ENCODE measurements at places on chromosomes 2 and 18. TPM values are rescaled to one million over a fixed set of nuclear protein-coding genes. Genes with fewer than 3 reads are reported as not detected.

Gene ONECUT2
- total RNA-seq = not detected

Gene CAPN14
- total RNA-seq = 0.20 TPM

GRCh38 chr18:79586436-79587225 lies 93.0 kb upstream of the CTDP1 start:
- no peak overlapping the region for H3K27ac ChIP-seq
- no peaks in the 10 kb centered on the region for H3K36me3 ChIP-seq
- H3K4me1 ChIP-seq = no peaks in the 10 kb centered on the region
- no peak overlapping the region for H3K4me3 ChIP-seq
- no peak for DNase-seq
- peaks cover 2% of the 10 kb centered on the region for H3K27me3 ChIP-seq

DNA sequence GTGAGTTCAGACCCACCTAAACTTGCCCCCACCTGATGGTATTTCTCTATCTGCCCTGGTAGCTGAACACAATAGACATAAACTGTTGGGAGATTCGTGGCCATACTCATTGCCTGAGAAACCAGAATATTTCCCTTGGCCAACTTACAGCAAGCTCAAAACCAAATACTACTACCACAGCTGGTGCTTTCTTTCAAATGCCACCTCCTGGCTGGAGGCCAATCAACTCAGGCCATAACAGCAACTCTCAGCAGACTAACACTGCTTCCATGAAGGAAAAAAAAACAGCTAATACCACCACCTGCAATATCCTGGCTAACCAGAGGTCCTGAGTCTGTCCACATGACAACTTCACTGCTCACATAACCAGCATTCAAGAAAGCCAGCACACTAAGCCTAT lies 373.1 kb downstream of the CMPK2 start:
- H3K4me3 ChIP-seq = no peak overlapping the region
- no peak for DNase-seq
- no peaks in the 10 kb centered on the region for H3K27me3 ChIP-seq

- H3K4me3 ChIP-seq = no peak overlapping the region
- no peaks in the 10 kb centered on the region for H3K36me3 ChIP-seq
- H3K27ac ChIP-seq = no peak overlapping the region
- H3K4me1 ChIP-seq = peaks cover 8% of the 10 kb centered on the region
These were observed 17.4 kb downstream of the KIF3C start for GRCh38 chr2:25964891-25965290.

GRCh38 chr18:7890075-7890474 lies 323.0 kb downstream of the PTPRM start:
- no peaks in the 10 kb centered on the region for H3K4me1 ChIP-seq
- H3K27ac ChIP-seq = no peak overlapping the region
- no peaks in the 10 kb centered on the region for H3K27me3 ChIP-seq

DNA sequence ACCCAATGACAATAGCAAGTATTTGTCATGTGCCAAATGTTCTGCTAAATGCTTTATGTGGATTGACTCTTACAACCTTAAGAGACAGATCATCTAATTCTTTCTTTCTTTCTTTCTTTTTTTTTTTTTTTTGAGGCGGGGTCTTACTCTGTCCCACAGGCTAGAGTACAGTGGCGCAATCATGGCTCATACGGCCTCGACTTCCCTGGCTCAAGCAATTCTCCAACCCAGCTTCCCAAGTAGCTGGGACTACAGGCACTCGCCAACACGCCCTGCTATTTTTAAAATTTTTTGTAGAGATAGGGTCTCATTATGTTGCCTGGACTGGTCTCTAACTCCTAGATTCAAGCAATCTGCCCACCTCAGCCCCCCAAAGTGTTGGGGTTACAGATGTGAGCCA lies 21.4 kb downstream of the TMEM247 start:
- no peak overlapping the region for H3K4me3 ChIP-seq
- no peaks in the 10 kb centered on the region for H3K36me3 ChIP-seq
- peaks cover 12% of the 10 kb centered on the region for H3K4me1 ChIP-seq

DNA sequence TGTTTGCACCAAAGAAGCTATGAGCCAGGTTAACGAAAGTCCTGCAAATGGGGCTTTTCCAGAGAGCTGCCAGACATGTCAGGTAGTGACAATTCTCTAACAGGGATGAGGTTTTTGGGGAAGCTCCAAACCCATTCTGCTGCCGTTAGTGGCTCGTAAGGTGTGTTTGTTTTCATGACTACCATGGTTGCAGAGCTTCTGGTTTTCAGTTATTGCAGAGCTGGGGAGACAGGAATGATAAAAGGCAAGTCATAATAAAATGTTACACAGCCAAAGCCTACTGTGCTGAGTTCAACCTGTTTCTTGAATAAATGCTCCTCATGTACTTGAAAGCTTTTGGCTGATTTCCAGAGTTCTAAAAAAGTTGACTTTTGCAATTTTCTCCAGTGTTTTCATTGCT lies 209.2 kb upstream of the STK17B start:
- DNase-seq = no peak
- H3K4me1 ChIP-seq = no peaks in the 10 kb centered on the region
- peaks cover 4% of the 10 kb centered on the region for H3K27me3 ChIP-seq
- no peak overlapping the region for H3K4me3 ChIP-seq
- H3K27ac ChIP-seq = no peak overlapping the region
- H3K36me3 ChIP-seq = no peaks in the 10 kb centered on the region

- H3K4me3 ChIP-seq = no peak overlapping the region
- no peaks in the 10 kb centered on the region for H3K36me3 ChIP-seq
- DNase-seq = no peak
- H3K27me3 ChIP-seq = no peaks in the 10 kb centered on the region
- H3K4me1 ChIP-seq = peaks cover 2% of the 10 kb centered on the region
These were observed 183.3 kb upstream of the HDAC4 start for GRCh38 chr2:239583879-239584859.

DNA sequence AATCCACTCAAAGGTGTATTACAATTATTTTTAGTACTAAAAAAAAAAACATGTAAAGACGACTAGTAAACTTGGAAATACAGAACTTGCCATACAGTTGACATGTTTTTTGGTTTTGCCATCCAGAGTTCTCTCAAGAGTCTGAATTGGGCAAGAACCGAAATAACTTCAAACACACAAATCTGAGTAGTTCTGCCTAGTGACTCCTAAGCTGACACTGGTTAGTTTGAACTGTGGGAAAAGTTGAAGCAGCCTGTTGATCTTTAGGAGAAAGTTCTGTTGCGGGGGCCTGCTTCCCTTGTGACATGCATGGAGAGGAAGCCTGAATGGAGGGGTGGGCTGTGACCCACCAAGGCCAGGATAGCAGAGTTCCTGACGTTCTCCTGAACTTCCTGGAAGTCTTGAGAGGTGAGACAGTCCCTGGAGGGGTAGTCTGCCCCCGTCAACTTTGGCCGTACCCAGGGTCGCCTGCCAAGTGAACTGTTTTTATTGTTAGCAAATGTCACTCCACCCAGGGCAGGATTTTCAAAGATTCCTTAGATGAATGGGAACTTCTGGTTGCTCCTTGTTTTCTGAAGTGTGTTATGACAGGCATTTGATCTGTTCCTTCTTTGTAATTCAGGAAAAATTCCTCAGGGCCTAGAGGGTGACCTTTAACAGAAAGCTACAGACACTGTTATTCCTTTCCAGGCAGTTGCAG lies 85.6 kb upstream of the SPTBN1 start:
- H3K27ac ChIP-seq = no peak overlapping the region
- DNase-seq = no peak
- H3K27me3 ChIP-seq = no peaks in the 10 kb centered on the region
- no peak overlapping the region for H3K4me3 ChIP-seq
- no peaks in the 10 kb centered on the region for H3K36me3 ChIP-seq

DNA sequence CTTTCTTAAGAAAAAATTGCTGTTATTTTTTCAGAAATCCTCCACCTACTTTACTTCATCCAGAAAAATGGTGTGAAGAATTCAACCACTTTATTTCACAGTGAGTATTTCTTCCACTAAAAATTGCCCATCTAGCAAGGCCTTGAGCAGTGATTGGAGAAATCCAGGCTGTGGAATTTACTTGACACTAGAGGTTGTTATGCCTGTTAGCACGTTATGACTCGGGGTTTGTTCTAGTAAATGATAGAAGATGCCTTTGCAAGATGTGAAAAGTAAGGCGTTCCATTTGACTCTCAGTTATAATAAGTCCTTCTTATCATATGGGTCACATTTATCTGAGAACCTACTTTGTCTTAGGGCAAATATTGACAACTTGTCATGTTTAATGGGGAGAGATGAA lies 157.4 kb downstream of the MYO3B start:
- no peak overlapping the region for H3K27ac ChIP-seq
- no peak overlapping the region for H3K4me3 ChIP-seq
- no peaks in the 10 kb centered on the region for H3K4me1 ChIP-seq

- H3K4me3 ChIP-seq = no peak overlapping the region
- DNase-seq = no peak
- H3K27ac ChIP-seq = no peak overlapping the region
- no peaks in the 10 kb centered on the region for H3K27me3 ChIP-seq
- H3K36me3 ChIP-seq = no peaks in the 10 kb centered on the region
These were observed 80.9 kb upstream of the CTDP1 start for GRCh38 chr18:79598633-79599175.

- H3K4me1 ChIP-seq = peaks cover 14% of the 10 kb centered on the region
- DNase-seq = no peak
- no peak overlapping the region for H3K27ac ChIP-seq
- H3K36me3 ChIP-seq = no peaks in the 10 kb centered on the region
- no peak overlapping the region for H3K4me3 ChIP-seq
These were observed 1.5 kb upstream of the IL1RL2 start for GRCh38 chr2:102185347-102185746.

DNA sequence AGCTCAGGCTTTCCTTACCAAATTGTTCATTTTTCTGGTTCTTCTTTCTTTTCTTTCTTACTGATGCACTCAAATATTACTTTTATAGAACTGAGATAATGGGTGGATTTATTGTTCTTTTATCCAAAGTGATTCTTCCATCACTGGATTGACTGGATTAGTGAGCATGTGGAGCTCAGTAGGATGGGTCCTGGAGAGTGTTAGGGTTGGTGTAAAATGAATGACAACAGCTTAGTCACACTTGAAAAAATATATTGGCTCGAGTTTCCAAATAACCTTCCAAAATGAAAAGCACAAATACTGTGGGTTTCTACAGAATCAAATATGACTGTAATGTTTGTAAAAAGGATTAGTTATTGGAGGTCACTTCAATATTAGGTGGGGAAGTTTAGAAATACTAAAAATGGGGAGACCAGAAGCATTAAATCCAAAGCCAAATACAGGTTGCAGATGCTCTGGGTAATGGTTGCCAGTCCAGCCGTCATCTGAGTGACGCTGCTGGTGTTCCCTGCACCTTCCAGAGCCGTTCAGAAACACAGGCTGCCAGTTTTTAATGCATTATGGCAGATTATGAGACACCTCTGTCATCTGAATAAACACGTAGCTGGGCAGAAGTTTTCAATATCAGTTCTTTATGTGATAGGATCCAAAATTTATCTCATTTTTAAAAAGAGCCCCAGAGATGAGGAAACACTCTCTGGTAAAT lies 294.8 kb upstream of the NRP2 start:
- no peak for DNase-seq
- H3K4me3 ChIP-seq = no peak overlapping the region
- H3K4me1 ChIP-seq = no peaks in the 10 kb centered on the region
- no peaks in the 10 kb centered on the region for H3K36me3 ChIP-seq

GRCh38 chr2:649426-650342 lies 27.5 kb downstream of the TMEM18 start:
- H3K36me3 ChIP-seq = no peaks in the 10 kb centered on the region
- no peak overlapping the region for H3K4me3 ChIP-seq
- no peak for DNase-seq

DNA sequence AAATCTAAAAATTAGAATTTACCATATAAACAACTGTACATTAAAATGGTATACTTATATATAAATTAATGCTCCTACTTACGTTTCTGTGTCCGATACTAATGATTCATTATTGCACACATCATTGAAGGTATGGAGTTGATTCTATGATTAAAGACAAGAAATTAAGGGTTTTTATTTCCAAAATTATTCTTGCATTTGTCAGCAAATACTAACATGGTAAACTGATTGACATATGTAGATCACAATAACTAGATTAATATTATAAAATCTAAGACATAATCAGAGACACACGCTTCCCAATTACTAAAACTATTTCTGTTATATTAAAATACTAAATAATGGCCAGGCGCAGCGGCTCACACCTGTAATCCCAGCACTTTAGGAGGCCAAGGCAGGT lies 92.6 kb downstream of the USP34 start:
- no peak for DNase-seq
- H3K27me3 ChIP-seq = no peaks in the 10 kb centered on the region
- peaks cover 66% of the 10 kb centered on the region for H3K36me3 ChIP-seq
- H3K4me1 ChIP-seq = no peaks in the 10 kb centered on the region
- H3K4me3 ChIP-seq = no peak overlapping the region

DNA sequence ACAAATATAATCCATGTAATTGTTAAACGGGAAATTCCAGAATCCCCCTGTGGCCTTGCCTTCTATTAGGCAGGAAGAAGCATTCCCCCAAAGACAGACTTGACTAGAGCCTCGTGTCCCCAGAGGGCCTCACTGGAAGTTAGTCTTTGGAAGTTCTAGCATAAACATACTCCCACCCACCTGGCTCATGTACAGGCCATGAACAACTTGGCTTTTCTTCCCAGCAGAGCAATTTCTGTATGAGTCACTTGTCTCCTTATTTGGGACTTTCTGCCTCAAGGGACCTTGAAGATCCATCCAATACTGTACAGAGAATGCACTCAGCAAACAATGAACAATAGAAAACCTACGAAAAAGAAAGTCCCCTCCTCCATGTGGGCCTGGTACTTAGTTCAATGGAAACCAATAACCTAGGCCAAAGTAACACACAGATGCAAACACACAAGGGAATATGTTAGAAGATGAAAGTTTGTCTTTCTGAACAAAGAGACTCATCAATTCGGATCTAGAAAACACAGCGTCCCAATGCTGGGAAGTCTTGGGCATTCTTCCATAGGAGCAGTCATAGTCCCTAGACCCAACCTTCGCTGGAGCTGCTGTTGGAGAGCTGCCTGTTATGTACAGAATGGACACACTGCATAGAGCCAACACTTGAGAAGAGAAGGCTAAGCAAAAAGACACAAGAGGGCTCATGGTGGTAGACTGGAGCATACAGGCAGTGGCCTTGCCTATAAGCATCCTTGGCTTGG lies 303.5 kb downstream of the HRH4 start:
- H3K4me3 ChIP-seq = no peak overlapping the region
- H3K27me3 ChIP-seq = no peaks in the 10 kb centered on the region
- H3K36me3 ChIP-seq = no peaks in the 10 kb centered on the region
- DNase-seq = no peak
- H3K4me1 ChIP-seq = no peaks in the 10 kb centered on the region
- no peak overlapping the region for H3K27ac ChIP-seq

DNA sequence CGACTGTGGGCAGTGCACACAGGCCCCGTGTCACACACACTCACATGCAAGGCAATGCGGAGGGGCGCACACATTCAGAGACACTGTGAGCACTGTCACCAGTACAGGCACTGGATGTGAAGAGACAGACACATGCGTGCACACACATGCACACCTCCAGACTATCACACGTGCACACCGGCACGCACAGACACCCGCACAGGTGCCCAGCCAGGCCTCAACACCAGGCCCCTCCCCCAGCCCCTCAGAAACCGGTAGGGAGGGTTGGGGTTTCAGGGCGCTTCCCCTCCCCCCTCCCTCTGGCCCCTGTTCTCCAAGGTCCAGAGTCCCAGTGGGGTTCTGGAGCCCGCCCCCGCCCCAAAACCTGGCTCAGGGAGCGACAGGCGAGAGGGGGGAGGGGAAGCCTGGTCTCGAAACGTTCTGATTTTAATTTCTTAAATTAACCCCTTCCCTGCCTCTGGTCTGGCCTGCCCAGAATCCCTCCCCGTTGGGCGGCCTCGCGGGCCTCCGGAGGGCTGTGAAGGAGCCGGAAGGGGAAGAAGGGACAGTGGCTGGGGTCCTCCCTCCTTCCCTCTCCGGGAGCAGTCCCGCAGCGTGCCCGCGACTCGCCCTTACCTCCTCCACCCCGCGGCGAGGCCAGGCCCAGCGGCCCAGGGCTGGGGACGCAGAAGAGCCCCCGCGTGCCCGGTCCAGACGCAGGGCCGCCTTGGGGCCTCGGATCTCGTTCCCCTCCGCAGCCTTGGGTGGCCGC lies 558 bp downstream of the FBXO41 start:
- peak overlapping the region; percentile 73 for H3K4me3 ChIP-seq
- no peaks in the 10 kb centered on the region for H3K36me3 ChIP-seq
- no peak for DNase-seq
- H3K27me3 ChIP-seq = no peaks in the 10 kb centered on the region

All from CD4-positive, alpha-beta T cell (primary cell).